ENCODE measurements at places on chromosomes 5 and 9.
A peak's percentile ranks its signal among the peaks of the same experiment; 100 is the strongest.

GRCh38 chr5:39175273-39175955 is 43.9 kb downstream of the FYB1 start:
- DNase-seq = no peak

- no peak for DNase-seq
These were observed 199.7 kb downstream of the TMC1 start for GRCh38 chr9:72721067-72721466.

GRCh38 chr5:77171141-77171910 is 39.2 kb upstream of the PDE8B start:
- DNase-seq = no peak

DNA sequence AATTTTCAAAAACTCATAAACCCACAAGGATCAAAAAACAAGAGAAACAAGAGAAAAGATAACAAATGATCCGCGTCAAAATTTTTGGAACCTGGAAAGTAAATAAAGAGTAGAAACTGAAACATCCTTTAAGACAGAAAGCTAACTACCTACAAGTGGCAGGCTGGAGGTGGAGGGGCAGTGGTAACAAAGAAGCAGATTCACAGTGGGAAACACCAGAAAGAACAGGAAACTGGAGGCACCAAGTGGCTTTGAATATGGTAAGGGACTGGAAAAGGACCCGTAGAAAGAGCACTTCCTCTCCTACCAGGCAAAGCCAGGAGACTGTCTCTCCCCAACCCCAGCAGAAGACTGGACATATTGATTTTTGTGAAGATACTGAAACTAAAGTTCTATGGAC is 100.6 kb upstream of the TARS1 start:
- DNase-seq = no peak

- no peak for DNase-seq
These were observed 11.8 kb downstream of the BRD3 start for GRCh38 chr9:134055981-134056461.

- no peak for DNase-seq
These were observed 4.9 kb upstream of the CMYA5 start for GRCh38 chr5:79684782-79685181.

DNA sequence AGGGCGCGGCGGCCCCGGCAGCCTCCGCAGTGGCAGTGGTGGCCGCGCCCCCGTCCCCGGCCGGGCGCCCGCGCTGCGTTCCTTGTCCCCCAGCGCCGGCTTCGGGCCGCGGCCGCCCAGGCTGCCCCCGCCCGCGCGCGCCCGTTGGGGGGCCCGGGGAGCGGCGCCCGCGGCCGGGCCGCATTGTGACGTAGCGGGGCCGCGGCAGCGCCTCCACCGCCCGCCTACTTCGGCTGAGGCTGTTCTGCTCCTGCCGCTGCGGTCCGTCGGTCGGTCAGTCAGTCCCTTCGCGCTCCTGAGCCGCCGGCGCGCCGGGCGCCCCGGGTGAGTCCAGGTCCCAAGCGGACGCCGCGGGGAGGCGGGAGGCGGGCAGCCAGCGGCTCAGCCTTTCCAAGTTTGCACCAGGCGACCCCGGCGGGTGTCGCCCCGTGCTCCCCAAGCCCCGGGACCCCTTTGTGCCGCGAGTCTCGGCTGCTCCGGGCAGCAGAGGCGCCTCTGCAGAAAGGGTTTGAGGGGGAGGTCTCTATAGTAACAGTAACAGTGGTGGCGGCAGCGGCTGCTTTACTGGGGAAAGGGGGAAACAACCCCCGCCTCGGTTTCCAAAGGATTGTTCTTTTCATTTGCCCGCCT is at the start of gene SNCAIP:
Gene SNCAIP, plus strand, starts transcription at position 277 of the 630 bp plus-strand sequence. CDS start 78,898 bp downstream, outside the sequence.
- no peak for DNase-seq

- DNase-seq = no peak
These were observed 79.6 kb downstream of the ADAMTS2 start for GRCh38 chr5:179265514-179266290.

- peak; percentile 15 for DNase-seq
These were observed 17.7 kb downstream of the RALGDS start for GRCh38 chr9:133103183-133103986.

DNA sequence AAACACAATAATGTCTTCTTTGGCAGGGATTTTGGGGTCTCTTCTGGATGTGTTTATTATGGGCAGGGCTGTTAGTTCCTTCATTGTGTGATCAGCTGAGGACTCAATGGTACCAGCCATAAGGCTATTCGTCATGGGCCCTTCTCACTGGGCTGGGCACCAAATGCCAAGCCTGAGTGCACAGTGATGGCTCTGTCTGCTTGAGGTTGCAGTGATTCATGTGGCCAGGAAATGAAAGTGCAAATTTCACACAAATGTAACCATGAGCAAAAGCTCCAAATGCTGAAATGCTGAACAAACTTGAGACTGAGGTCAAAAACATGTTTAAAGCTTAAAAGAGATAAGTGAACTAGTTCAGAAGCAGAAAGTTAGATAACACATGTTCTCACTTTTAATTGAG is 191.0 kb downstream of the TARS1 start:
- no peak for DNase-seq

DNA sequence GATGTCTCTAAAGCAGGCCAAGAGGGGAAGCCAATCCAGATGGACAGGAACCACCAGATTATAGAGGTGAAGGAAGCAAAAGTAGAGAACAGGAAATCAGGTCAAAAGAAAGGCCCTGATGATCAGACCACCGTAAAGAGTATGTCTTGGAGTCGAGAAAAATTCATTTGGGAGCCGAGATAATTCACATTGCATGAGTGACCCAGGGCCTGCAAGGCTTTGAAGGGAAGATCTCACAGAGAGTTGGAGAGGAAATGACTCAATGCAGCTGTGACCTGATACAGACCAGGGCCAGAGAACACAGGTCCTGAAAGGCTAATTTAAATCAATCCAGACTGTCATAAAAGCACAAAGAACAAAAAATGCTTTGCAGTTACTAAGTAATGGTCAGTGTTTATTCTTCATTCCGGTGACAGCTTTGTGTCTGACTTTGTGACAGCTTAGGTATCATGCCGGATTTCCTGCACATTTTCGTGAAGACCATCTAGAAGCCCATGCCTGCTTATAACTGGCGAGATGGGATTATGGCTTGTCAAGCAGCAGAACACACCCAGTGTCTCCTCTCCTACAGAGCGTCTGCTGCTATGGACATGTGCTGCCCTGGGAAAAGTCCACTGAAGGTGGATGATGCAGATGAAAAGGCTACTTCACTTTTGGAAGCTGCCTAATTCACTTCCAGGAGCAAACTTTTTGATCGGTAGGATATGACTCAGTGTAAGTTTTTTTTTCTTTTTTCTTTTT is 5.8 kb upstream of the ACTBL2 start:
- DNase-seq = no peak

GRCh38 chr5:135605221-135605620 is 26.4 kb upstream of the CXCL14 start:
- no peak for DNase-seq

GRCh38 chr9:114412048-114412683 is 24.4 kb upstream of the AKNA start:
- no peak for DNase-seq

DNA sequence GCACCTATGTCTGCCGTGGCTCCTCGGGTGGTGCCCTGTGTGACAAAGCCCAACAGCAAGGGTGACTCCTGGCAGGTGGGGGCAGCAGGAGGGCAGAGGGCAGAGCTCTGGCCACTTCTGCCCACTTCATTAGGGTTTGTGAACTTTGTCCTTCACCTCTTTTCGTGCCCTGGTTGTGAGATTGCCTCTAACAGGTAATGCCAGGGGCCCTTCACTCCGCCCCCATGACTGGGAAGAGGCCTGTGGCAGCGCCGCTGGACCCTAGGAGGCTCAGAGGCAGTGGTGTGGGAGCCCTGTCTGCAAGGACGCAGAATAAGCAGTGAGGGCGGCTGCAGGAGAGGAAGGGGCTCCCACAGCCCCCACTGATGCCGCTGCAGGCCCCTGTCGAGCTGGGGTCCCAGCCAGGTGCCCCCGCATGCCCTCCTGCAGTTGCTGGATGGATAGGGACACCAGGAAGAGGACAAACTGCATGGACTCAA is 108.7 kb upstream of the LMX1B start:
- no peak for DNase-seq

- no peak for DNase-seq
These were observed 407.7 kb upstream of the IRX1 start for GRCh38 chr5:3187771-3188425.

- DNase-seq = no peak
These were observed 18.8 kb downstream of the HBEGF start for GRCh38 chr5:140327589-140327988.

GRCh38 chr9:129981180-129981907 is 61.6 kb downstream of the FNBP1 start:
- DNase-seq = no peak

GRCh38 chr5:116394186-116394867 is 180.3 kb downstream of the SEMA6A start:
- no peak for DNase-seq

GRCh38 chr9:93461821-93462220 is 8.4 kb upstream of the FAM120AOS start:
- no peak for DNase-seq

GRCh38 chr9:108933231-108933717 is 650 bp downstream of the ELP1 start:
- no peak for DNase-seq

- DNase-seq = no peak
These were observed 63.0 kb downstream of the NIPSNAP3B start for GRCh38 chr9:104826911-104827310.

All from AML-193 (cell line).